AG09309 (cell line): ENCODE measurements at places on chromosomes 1 and 21.

DNA sequence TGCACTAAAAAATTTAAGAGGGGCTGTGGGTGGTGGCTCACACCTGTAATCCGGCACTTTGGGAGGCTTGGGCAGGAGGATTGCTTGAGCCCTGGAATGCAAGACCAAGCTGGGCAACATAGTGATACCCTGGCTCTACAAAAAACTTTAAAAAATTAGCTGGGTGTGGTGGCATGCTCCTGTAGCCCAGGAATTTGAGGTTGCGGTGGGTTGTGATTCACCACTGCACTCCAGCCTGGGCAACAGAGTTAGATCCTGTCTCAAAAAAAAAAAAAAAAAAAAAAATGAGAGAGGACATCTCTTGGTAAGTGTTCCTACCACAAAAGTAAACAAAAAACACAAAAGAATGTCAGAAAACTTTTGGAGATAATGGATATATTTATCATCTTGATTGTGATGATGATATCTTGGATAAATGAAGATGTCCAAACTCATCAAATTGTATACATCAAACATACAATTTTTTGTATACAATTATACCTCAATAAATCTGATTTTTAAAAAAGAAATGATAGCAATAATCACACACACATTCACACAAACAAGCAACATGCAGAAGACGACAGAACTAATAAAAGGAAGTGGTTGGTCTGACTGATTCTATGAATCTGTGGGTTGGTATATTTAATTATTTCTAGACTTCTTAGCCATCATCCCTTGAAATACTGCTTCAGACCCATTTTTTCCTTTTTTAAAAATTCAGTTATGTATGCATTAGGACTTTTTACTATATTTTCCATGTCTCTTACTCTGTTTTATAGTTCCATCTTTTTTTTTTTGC is 465.9 kb downstream of the PLA2G4A start:
- no peak for DNase-seq

- DNase-seq: no peak
Measured at GRCh38 chr1:34792868-34793727, at the start of gene GJA4. TSS of gene GJA4 (plus strand) at chr1:34792999. CDS start at chr1:34794214, 1,215 bp downstream.

- DNase-seq: no peak
Measured at GRCh38 chr1:151495316-151495715, 15.9 kb upstream of the CGN start.

DNA sequence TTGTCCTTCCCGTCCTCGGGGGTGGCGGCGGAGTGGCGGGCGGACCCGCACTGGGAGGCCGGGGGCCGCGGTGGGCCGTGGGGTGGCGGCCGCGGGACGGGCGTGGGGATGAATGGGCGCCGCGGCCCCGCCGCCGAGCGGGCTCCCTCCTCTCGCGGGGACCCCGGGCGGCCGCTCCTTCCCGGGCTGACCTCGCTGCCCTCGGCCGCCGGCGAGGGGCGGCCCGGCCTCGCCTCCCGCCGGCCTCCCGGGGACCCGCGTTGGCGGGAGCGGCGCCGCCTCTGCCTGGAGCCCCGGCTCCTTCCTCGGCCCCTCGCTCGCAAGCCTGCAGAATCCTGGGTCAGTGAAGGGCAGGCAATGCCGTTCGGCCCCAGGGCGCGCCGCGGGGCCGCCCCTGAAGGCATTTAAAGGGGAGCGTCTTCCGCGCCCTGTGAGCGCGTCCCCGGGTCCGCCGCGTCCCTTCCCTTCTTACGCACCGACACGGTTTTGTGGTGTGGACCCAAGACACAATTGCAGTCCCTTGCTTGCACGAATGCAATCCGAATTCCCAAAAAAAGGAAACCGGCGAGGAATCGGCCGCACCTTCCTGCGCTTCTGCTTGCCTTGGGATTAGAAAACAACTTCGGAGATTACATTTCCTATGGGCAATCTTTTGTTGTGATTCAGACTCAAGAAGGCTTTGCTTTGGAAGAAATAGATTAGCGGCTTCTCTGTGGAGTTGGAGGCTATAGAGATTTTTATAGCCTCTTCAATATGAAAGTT is 776 bp downstream of the ITSN1 start:
- no peak for DNase-seq
